ENCODE measurements at places on chromosomes 11 and 22. TPM values are rescaled to one million over a fixed set of nuclear protein-coding genes. Genes with fewer than 3 reads are reported as not detected.

Gene DCDC1
- 2.4 TPM for total RNA-seq

Gene TMPRSS13
- total RNA-seq: 0.41 TPM

Gene FXYD2
- total RNA-seq: 0.82 TPM

Gene HTR3B
- 0.41 TPM for total RNA-seq

Gene MAJIN
- not detected for total RNA-seq

Gene NLRX1
- 2.0 TPM for total RNA-seq

Gene PKDREJ
- under 0.01 TPM for total RNA-seq

Gene APBB1
- 293 TPM for total RNA-seq

Gene NFAM1
- 0.82 TPM for total RNA-seq

Gene PACSIN3
- 2.0 TPM for total RNA-seq

Gene EMID1
- total RNA-seq: 33.8 TPM

Gene OR52H1
- 0.41 TPM for total RNA-seq

Gene RRP7A
- 17.9 TPM for total RNA-seq

Gene C11orf97
- total RNA-seq: not detected

Gene IGF2
- 19.6 TPM for total RNA-seq

Gene KCNK4
- 1.6 TPM for total RNA-seq

Gene CREBZF
- total RNA-seq: 78.3 TPM

Gene P2RY2
- total RNA-seq: not detected

Gene DDTL
- 3.7 TPM for total RNA-seq

Gene IFITM10
- total RNA-seq: 0.41 TPM

Gene SPTBN2
- total RNA-seq: 170 TPM

Gene MCAT
- total RNA-seq: 13.9 TPM

Gene YIF1A
- total RNA-seq: 28.9 TPM

Gene DSCAML1
- 6.1 TPM for total RNA-seq

Gene SYCE3
- not detected for total RNA-seq

Gene C11orf87
- total RNA-seq: 34.2 TPM

Gene KRTAP5-5
- not detected for total RNA-seq

Gene OR51E1
- 0.41 TPM for total RNA-seq

Gene SYT13
- total RNA-seq: 191 TPM

Gene LMO1
- 2.0 TPM for total RNA-seq

Gene GGTLC2
- not detected for total RNA-seq

Gene POU2F3
- total RNA-seq: 0.41 TPM

Gene OR52K2
- total RNA-seq: not detected

Gene GNAZ
- total RNA-seq: 183 TPM

Gene TNRC6B
- 29.3 TPM for total RNA-seq

Gene RAG1
- 0.41 TPM for total RNA-seq

Gene OOSP2
- total RNA-seq: not detected

Gene PARVG
- total RNA-seq: 0.41 TPM

Gene PGA3
- not detected for total RNA-seq

Gene NCR3LG1
- total RNA-seq: 10.2 TPM

Gene SLC7A4
- total RNA-seq: 2.0 TPM

Gene BATF2
- not detected for total RNA-seq

Gene TKFC
- total RNA-seq: 7.7 TPM

Gene SCGB1C1
- not detected for total RNA-seq

Gene PANX2
- total RNA-seq: 2.0 TPM

Gene HBE1
- total RNA-seq: 15.1 TPM

Gene PAMR1
- total RNA-seq: 2.0 TPM

Gene SCN2B
- total RNA-seq: 4.9 TPM

Gene KRTAP5-7
- total RNA-seq: under 0.01 TPM

Gene OR5F1
- total RNA-seq: not detected

Gene APOL6
- 0.82 TPM for total RNA-seq

Gene PATE2
- total RNA-seq: 0.82 TPM

Gene CCDC116
- not detected for total RNA-seq

Gene OSBP2
- 19.2 TPM for total RNA-seq
